ENCODE measurements at places on chromosomes 6 and 20.
A peak's percentile ranks its signal among the peaks of the same experiment; 100 is the strongest.

DNA sequence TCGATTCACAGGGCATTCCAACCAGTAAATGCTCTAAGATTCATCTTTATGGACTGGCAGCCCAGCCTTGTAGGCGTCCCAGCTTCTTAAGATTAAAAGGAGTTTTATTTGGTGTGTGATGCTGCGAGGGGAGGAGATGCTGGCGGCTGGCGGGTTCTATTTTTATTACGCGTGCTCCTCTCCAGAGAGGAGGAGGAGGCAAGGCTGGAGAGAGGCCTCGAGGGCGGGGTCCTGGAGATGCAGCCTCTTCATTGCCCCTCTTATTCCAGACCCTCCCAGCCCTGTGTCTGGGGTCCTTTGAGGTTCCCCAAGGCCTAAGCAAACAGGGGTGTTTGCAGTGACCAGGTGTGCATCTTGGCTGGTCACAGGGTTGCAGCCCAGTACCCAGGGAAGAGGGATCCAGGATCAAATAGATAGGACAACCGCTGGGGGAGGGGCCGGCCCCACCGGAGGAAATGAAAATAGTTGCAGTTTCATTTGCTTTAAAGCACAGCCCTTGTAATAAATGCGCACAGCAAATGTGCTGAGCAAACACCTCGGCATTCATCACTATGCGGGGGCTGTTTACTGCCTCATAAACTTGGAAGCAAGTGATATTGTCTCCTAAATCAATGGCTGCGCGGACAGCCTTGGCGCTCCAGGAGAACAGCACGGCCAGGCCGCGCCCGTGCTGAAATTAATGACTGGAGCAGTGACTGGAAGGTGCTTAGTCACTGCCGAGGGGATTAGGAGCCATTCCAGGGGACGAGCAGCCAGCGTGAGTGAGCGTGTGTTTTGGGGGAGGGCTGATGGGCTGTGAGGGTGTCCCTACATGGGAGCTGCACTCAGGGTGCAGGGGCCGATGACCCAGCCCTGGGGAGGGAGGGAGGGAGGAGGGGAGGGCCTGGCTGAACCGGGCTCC, 83.0 kb downstream of the TMEM242 start:
- DNase-seq = peak; percentile 88

DNA sequence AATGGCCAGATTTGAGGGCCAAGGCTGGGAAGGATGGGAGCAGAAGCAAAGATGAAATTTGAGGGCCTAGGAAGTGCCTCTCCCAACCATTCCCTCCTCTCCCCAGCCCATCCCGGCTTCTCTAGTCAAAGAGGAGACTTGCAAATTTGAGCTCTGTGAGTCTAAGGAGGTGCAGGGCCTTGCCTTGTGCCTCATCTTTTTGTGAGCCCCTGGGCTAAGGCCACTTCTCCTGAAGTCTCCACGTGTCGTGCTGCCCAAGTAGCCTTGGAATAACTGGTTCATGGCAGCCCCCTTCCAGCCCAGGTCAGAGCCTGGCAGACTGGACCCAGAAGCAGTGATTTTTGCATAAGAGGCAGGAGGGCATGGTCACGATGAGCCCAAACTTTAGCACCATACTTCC, 6.7 kb downstream of the PTGIS start:
- no peak for DNase-seq

GRCh38 chr20:57316795-57317201, 12.8 kb upstream of the SPO11 start:
- no peak for DNase-seq

DNA sequence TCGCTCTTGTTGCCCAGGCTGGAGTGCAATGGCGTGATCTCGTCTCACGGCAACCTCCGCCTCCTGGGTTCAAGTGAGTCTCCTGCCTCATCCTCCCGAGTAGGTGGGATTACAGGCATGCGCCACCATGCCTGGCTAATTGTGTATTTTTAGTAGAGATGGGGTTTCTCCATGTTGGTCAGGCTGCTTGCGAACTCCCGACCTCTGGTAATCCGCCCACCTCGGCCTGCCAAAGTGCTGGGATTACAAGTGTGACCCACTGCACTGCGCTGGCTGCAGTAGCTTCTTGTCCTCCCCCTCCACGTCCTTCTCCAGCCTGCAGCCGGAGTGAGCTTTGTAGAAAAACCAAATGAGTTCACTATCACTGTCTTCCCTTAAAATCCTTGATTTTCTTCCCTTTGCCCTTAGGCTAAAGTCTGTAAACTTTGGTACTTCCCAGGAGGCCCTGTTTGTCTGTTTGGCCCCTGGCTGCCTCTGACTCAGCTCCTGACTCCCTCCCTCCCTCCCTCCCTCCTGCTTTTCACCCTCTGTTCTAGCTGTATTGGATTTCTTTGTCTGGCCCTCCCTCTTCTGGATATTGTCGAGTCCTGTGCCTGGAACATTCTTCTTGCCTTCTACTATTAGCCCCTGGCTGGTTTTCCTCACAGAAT, 12.9 kb downstream of the PARD6B start:
- peak; percentile 83 for DNase-seq

DNA sequence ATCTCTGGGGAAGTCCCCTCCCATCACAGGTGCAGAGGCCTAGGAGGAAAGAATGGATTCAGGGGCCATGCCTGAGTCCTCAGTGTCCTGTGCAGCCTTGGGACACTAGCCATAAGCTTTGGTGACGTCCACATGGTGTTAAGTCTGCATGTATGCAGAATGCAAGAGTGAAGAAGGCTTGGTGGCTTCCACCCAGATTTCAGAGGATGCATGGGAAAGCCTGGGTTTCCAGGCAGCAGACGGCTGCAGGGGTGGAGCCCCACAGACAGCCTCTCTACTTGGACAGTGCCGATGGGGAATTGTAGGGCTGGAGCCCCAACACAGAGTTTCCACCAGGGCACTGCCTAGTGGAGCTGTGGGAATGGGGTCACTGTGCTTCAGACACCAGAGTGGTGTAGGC, 117.1 kb upstream of the NRN1 start:
- DNase-seq = no peak

- DNase-seq = peak; percentile 30
Measured at GRCh38 chr6:132813173-132813856, 1.1 kb upstream of the RPS12 start.

GRCh38 chr6:136072691-136073090, 177.4 kb downstream of the MTFR2 start:
- no peak for DNase-seq

DNA sequence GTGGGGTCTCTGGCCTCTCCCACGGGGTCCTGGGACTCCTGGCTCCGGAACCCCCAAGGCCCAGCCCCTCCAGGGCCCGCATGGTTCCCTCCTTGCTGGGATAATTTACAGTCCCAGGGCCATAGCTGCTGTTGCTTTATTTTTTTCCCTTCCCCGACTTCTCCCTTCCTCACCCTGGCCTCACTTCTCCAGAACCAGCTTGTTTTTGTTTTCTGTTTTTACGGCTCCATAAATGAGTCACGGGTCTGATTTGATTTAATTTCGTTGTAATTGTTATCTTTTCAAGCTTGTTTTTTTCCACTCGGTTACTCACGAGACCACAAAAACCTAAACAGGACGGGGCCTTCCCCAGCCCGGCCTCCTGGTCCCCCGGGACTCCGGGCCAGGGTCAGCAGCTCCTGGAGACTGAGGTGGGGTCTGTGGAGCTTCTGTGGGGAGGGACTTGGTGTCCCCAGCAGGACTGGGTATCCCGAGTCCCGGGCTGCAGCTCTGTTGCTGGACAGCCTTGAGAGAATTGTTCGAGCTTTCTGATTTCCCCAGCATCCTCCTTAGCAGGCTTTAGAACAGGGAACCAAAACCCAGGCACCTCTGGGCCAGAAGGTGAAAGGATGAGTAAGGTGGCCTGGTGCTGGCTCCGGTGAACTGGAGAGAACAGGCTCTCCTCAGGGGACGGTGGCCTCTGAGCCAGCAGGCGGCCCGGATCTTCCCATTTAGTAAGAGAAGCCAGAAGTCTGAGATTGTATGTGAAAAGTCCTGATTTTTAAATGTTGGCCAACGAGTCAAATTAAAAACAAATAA, 94.9 kb downstream of the CEBPB start:
- peak; percentile 76 for DNase-seq

- DNase-seq = no peak
Measured at GRCh38 chr6:66198062-66198624, 491.1 kb upstream of the EYS start.

GRCh38 chr20:37807471-37808232, 95.3 kb upstream of the VSTM2L start:
- no peak for DNase-seq

- DNase-seq = peak; percentile 10
Measured at GRCh38 chr6:82616386-82617028, 252.9 kb downstream of the TPBG start.

GRCh38 chr6:70411542-70412251, 1.6 kb upstream of the FAM135A start:
- no peak for DNase-seq

DNA sequence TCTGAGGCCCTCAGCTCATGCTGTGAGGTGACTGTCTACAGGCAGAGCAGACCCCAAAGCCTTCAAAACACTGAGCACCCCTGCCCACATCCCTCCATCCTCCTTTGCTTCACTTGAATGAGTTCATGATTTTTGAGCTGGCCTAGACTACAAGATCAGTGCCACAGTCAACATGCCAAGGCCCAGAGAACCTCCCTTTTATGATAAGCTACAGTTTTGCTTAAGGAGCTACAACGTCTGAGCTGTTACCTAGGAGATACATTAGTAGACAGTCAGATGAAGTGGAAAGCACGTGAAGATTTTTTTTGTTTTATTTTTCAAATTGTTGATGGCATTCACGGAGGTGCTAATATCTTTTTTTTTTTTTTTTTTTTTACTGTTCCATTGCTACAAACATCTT, 139.0 kb downstream of the SOBP start:
- no peak for DNase-seq

DNA sequence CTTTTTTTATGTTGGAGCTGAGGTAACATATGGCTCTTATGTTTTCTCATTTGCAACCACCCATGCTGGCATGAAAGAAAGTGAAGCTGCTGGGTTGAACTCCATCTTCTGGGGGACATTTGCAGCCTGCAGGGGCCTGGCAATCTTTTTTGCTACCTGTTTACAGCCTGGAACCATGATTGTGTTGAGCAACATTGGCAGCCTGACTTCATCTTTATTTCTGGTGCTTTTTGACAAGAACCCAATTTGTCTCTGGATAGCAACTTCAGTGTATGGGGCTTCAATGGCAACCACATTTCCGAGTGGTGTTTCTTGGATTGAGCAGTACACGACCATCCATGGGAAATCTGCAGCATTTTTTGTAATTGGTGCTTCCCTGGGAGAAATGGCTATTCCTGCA, 179.0 kb downstream of the SLC16A10 start:
- DNase-seq = no peak

DNA sequence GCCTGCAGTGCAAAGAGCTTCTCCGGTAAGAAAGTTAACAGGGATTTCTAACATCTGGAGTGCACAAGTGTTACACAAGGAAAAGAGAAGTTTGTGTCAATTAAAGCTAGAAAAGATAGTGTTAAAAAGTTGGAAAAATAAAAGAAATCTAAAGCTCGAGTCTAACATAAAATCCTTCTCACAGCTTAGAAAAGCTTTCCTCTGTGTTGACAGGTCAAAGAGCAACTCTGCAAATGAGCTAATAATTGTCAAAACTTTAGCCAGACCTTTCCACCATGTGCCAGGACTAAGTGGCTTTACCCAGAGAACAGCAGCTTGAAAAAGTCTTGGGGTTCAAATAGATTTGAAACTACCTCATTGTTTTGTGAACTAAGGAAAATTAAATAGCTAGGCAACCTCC, 14.8 kb downstream of the PTPRK start:
- no peak for DNase-seq

- no peak for DNase-seq
Measured at GRCh38 chr6:101878554-101879276, 485.2 kb downstream of the GRIK2 start.

DNA sequence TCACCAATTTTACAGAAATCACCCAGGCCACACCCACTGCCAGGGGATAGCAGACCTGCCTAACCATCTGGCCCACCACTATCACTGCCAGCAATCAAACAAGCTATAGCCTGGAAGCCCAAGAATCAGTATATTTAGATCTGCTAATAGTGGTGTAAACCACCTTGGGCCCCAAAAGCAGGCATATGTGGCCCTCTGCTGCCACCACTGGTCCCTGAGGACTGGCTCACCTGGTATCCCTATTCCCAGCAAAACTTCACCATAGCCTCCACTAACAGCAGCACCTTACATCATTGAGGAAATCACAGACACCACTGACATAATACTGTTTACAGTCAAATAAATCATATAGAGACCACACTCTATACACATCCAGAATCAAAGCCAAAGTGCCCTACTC, 880.4 kb upstream of the MAN1A1 start:
- DNase-seq = no peak

DNA sequence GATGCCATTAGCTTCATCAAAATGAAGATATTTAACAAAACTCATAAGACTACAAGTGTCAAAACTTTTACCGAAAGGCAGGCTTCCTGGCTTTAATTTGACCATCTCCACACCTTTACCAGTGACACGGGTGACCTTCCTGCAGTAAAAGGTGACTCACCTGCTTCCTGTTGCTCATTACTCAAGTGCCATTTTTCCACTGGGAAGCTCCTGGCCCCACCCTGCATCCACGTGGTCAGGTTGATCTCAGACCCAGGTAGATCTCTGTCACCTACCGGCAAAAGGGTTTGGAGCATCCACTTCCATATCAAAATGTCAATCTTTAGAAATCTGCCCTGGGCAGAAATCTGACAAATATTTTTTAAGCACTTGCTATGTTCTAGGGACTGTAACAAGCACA, 31.9 kb upstream of the CDH4 start:
- no peak for DNase-seq

GRCh38 chr6:30548375-30548774, 7.9 kb downstream of the GNL1 start:
- DNase-seq = no peak

DNA sequence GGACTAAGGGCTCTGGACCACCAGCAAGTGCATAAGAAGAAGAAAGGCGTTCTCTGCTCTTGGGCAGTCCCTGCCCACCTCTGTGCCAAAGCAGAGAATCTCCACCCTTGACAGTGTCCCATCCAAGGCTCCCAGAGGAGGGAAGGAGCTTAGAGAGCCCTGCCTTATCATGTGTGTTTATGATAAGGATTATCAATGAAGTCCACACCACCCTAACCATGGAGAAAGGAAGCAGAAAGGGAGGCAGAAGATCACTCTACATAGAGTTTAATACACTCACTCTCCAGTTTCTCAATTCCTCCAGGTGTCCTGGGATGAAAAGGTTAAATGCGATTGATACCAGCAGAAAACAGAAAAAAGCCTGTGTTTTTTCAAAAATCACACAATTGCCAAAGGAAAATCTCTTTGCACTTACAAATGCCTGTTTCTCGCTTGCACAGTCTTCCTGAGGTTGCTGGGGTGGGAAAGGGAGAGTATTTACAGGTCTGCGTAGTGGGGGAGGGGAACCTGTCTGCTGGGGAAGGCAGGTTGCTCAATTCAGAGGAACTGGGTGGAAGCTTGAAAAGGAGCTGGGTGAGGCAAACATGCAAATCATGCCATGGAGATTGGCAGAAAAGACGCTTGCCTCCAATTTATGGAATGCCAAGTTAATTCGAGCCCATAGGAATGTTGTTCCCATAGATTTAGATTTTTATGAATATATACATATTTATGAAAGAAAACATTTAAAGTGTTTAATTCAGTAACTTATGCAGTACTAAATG, 104.0 kb downstream of the EYA2 start:
- no peak for DNase-seq
